Right atrium auricular region (tissue), 2 donors: ENCODE measurements at places on chromosomes 7 and 10. TPM values are rescaled to one million over a fixed set of nuclear protein-coding genes. Genes with fewer than 3 reads are reported as not detected.

The HMX3 gene
- total RNA-seq: not detected

The GIMAP5 gene
- 22.2 TPM for total RNA-seq

The SRRM3 gene
- total RNA-seq: 27.1 TPM

The THAP5 gene
- 23.3 TPM for total RNA-seq

The PDK4 gene
- total RNA-seq: 712 TPM

The TDRD1 gene
- total RNA-seq: 1.1 TPM

The CALHM3 gene
- not detected for total RNA-seq

The RPEL1 gene
- total RNA-seq: not detected

The H2BK1 gene
- total RNA-seq: not detected

The SPDYE2B gene
- total RNA-seq: not detected

The ADCYAP1R1 gene
- total RNA-seq: 0.86 TPM

The PKD2L1 gene
- not detected for total RNA-seq

The NEURL1 gene
- total RNA-seq: not detected

The TRIM8 gene
- total RNA-seq: 106 TPM

The PNLIP gene
- total RNA-seq: not detected

The AP3M1 gene
- 20.2 TPM for total RNA-seq

The IRF5 gene
- 2.7 TPM for total RNA-seq

The OR2A7 gene
- total RNA-seq: 0.94 TPM

The TRIM50 gene
- total RNA-seq: not detected

The ANKRD1 gene
- 3,842 TPM for total RNA-seq

The AMZ1 gene
- not detected for total RNA-seq

The CRHR2 gene
- total RNA-seq: 0.22 TPM

The UBE2H gene
- 72.6 TPM for total RNA-seq

The IGF2BP3 gene
- total RNA-seq: not detected

The HTRA1 gene
- total RNA-seq: 76.3 TPM

The HOGA1 gene
- total RNA-seq: 17.6 TPM

The PRF1 gene
- 1.1 TPM for total RNA-seq

The MYPN gene
- 93.5 TPM for total RNA-seq

The GNAT3 gene
- total RNA-seq: not detected

The GIMAP8 gene
- total RNA-seq: 6.6 TPM

The INPP5F gene
- total RNA-seq: 3.9 TPM

The POU6F2 gene
- 1.5 TPM for total RNA-seq

The EDRF1 gene
- 11.4 TPM for total RNA-seq

The PDGFA gene
- total RNA-seq: 34.2 TPM

The SMO gene
- 4.7 TPM for total RNA-seq

The ERVW-1 gene
- total RNA-seq: not detected

The ZNF277 gene
- total RNA-seq: 29.8 TPM

The NEUROD6 gene
- not detected for total RNA-seq

The OPN1SW gene
- not detected for total RNA-seq

The BLNK gene
- 0.41 TPM for total RNA-seq

The OPN4 gene
- 0.31 TPM for total RNA-seq

The LBX1 gene
- total RNA-seq: not detected

The NKX2-3 gene
- not detected for total RNA-seq
